ENCODE measurements at places on chromosomes 1 and 21. TPM values are rescaled to one million over a fixed set of nuclear protein-coding genes. Genes with fewer than 3 reads are reported as not detected.

Gene CLEC20A
- not detected for total RNA-seq

Gene TYW3
- total RNA-seq: 26.7 TPM

Gene GPR157
- total RNA-seq: 3.0 TPM

DNA sequence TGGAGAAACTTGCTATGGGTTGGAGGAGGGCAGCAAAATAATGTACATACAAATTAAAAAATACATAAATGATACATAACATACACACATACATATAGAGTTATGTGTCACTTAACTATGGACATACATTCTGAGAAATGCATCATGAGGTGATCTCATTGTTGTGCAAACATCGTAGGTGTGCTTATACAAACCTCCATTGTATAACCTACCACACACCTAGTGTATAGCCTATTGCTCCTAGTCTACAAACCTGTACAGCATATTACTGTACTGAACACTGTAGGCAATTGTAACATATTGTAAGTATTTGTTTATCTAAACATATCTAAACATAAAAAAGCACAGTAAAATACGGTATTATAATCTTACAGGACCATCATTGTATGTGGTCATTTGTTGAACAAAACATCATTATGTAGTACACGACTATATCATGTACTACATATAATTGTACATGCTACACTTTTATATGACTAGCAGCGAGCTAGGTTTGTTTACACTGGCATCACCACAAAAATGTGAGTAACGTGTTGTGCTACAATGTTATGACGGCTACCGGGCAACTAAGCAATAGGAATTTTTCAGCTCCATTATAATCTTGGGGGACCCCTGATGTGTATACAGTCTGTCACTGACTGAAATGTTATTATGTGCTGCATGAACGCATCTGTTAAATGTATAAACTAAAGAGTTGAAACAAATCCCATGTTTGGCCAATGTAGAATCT lies 35.5 kb downstream of the ITGB3BP start:
- no peak overlapping the region for H3K27ac ChIP-seq
- H3K36me3 ChIP-seq: no peaks in the 10 kb centered on the region
- no peaks in the 10 kb centered on the region for H3K4me1 ChIP-seq
- no peak for DNase-seq

GRCh38 chr1:161365207-161365606 lies 2.5 kb downstream of the CFAP126 start:
- no peaks in the 10 kb centered on the region for H3K27me3 ChIP-seq
- no peaks in the 10 kb centered on the region for H3K4me1 ChIP-seq
- no peaks in the 10 kb centered on the region for H3K36me3 ChIP-seq
- H3K4me3 ChIP-seq: no peak overlapping the region
- no peak for DNase-seq

- no peaks in the 10 kb centered on the region for H3K36me3 ChIP-seq
- H3K4me1 ChIP-seq: no peaks in the 10 kb centered on the region
- H3K27ac ChIP-seq: no peak overlapping the region
- H3K27me3 ChIP-seq: no peaks in the 10 kb centered on the region
- DNase-seq: no peak
Measured at GRCh38 chr21:34039678-34040382, 33.5 kb upstream of the MRPS6 start.

DNA sequence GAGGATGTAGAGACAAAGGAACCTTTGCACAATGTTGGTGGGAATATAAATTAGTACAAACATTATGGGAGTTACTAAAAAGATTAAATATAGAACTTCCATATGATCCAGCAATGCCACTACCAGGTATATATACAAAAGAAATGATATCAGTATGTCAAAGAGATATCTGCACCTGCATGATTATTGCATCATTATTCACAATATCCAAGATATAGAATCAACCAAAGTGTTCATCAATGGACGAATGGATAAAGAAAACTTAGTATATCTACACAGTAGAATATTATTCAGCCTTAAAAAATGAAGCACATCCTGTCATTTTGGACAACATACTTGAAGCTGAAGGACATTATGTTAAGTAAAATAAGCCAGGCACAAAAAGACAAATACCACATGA lies 61.8 kb upstream of the USH2A start:
- H3K27me3 ChIP-seq: no peaks in the 10 kb centered on the region
- no peaks in the 10 kb centered on the region for H3K4me1 ChIP-seq
- no peaks in the 10 kb centered on the region for H3K36me3 ChIP-seq
- no peak overlapping the region for H3K4me3 ChIP-seq

- H3K27ac ChIP-seq: no peak overlapping the region
- H3K4me3 ChIP-seq: no peak overlapping the region
- DNase-seq: no peak
- H3K27me3 ChIP-seq: no peaks in the 10 kb centered on the region
- no peaks in the 10 kb centered on the region for H3K36me3 ChIP-seq
Measured at GRCh38 chr1:23574265-23574754, 15.0 kb upstream of the ID3 start.

GRCh38 chr21:36830100-36830499 lies 131.2 kb downstream of the SIM2 start:
- no peaks in the 10 kb centered on the region for H3K27me3 ChIP-seq
- no peak overlapping the region for H3K27ac ChIP-seq
- H3K36me3 ChIP-seq: no peaks in the 10 kb centered on the region
- H3K4me1 ChIP-seq: no peaks in the 10 kb centered on the region

GRCh38 chr1:232550007-232550406 lies 79.9 kb downstream of the SIPA1L2 start:
- no peaks in the 10 kb centered on the region for H3K4me1 ChIP-seq
- no peak overlapping the region for H3K4me3 ChIP-seq
- H3K27me3 ChIP-seq: no peaks in the 10 kb centered on the region
- no peak overlapping the region for H3K27ac ChIP-seq
- H3K36me3 ChIP-seq: no peaks in the 10 kb centered on the region

All from uterus (tissue), 4 donors.